T-helper 1 cell (primary cell): ENCODE measurements at places on chromosomes 4 and X.

DNA sequence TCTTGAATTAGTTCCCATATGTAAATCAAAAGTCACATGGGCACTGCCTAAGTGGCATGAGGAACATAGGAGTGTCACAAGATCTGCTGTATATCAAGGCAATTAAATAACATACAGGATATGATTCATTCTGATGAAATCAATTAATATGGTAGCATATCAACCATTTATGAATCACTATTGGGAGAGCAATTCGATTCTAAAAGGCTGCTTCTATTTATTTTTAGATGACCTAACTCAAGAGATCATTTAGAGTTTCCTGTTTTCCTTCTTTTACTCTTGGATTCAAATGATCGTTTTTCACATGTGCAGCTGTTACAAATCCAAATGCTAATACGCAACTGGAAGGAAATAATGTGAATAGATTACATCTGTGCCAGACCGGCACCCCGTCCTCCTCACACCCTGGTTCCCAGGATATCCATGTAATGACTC lies 81.9 kb downstream of the HCCS start:
- DNase-seq, result no peak

GRCh38 chrX:2647627-2648026 lies 43.5 kb upstream of the CD99 start:
- DNase-seq, result no peak

DNA sequence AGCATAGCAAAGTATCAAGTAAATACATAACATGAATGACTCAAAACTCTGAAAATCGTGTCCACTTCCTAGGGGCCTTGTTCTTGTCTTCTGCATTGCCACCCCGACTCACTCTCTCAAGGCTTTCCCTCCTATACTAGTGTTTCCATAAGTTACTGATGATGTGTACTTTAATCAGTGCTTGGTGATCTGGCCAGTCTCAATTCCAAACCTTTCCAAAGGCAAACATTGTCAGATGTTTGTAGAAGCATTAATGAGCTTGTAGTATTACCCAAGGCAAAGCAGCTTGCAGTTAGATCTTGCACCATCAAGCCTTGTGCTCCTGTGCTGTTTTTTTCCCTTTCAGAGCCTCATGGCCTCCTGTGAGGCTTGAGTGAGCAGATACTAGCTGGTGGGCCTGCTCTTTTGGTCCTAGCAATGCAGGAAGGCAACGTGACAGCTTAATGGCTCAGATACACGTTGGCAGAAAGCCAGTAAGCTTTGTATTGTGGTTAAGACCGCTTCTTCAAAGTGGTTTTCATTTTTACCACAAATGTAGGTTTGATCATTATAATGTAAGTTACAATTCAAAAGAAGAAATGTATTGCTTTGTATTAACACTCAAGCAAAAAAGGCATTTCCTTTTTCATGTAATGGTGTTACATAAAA lies 51.8 kb downstream of the RBPJ start:
- no peak for DNase-seq

GRCh38 chrX:100710816-100711215 lies 21.1 kb downstream of the SYTL4 start:
- DNase-seq, result no peak

- no peak for DNase-seq
These were observed 8.2 kb upstream of the GPR78 start for GRCh38 chr4:8571702-8572685.

DNA sequence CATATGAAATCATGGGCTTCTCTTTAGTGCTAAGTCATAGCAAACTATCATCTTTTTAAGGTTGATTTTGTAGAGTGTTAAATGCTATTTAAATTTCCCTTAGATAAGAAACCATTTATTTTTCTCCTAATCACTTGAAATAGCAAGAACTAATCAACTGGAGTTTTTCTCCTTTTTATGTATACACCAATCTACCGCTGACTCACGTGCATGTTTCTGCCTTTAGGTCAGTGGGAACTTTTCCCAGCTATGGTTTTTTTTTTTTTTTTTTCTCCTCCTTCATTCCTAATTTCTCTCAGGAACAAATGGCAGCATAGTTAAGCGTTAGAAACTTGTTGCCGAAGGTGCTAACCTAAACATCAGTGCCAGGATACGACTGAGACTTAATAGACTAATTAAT lies 176.4 kb downstream of the BMPR1B start:
- DNase-seq, result no peak

DNA sequence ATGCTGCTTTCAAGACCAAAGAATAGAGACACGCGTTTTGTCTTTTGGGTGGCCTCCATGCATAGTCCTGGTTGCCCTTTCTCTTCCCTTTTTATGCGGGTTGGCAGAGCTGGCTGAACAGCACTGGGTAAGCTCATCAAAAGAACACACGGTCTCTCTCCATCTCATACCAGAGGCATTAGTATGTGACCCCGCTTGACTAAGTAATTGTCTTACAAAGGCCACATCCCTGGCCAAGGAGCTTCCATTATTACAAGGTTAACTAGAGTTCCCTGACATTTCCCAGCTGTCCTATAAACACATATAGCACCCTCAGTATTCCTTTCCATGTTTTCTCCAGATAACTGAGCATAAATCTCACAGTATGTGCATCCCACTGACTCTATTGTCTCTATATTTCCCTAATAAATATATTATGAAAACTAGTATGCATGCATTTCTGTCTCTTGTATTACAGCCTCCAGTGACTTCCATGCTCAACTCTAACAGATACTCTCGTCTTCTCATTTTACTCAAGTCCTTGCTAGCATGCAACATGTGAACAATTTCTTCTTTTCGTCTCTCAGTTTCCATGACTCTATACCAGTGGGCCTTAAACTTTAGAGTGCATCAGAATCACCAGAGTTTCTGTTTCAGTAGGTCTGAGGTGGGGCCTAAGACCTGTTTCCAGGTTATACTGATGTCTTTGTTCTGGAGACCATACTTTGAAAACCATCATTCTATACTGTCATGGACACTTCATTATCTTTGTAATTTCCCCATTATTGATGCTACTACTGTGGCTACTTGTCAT lies 247.7 kb upstream of the ARSJ start:
- no peak for DNase-seq

- DNase-seq, result no peak
These were observed 1312.6 kb downstream of the PCDH18 start for GRCh38 chr4:136219592-136220125.

DNA sequence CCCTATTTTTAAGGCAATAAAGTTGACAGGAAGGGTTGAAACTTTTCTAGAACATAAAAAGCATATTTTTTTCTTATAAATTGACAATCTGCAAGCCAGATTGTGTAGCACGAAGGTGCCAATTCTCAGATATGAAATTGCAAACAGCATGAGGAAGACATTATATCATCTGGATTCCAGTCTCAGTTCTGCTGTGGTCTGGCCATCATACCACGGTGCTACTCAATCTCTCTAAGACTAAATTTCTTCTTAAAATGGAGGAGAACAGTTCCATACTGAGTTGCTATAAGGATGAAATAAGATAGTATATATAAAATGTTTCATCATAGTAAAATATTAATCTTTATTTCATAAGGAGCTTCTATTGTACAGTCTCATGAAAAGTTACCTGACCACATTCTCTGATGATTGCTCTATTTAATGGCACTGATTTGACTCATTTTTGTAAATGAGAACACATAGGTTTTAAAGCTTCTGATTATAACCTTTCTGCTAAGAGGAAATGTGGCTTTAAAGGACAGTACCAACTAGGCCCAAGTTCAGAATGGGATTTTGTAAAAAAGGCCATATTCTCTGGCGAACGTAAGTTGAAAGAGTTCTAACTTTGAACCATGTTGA lies 127.9 kb downstream of the SHROOM3 start:
- DNase-seq, result no peak

GRCh38 chr4:151227172-151227571 lies 49.8 kb upstream of the PRSS48 start:
- no peak for DNase-seq

- DNase-seq, result no peak
These were observed 150.9 kb downstream of the SPRY1 start for GRCh38 chr4:123547216-123548165.

GRCh38 chrX:72273718-72274117 lies 3.3 kb downstream of the RPS4X start:
- DNase-seq, result peak; percentile 22

DNA sequence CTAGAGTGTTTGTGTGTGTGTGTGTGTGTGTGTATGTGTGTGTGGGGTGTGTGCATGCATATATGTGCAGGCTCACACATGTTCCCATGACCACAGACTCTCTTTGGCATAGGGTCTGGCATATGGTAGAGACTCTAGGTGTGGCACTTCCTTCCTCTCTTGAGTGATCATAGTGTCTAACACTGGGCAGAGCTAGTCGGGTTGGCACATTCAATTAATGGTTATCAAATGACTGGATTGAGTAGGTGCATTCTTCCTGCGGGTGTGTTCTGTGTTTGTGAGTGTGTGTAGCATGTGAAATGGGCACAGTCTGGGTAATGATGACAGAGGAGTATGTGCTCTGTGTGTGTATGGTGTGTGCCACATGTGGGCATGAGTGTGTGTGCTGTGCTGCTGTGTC lies 106.5 kb downstream of the EFNB1 start:
- DNase-seq, result no peak

- DNase-seq, result no peak
These were observed 433.0 kb downstream of the PPARGC1A start for GRCh38 chr4:23456864-23457263.

- DNase-seq, result no peak
These were observed 132.2 kb downstream of the BMPR1B start for GRCh38 chr4:94889946-94890345.

GRCh38 chrX:40651620-40652223 lies 4.4 kb upstream of the CXorf38 start:
- DNase-seq, result peak; percentile 24

DNA sequence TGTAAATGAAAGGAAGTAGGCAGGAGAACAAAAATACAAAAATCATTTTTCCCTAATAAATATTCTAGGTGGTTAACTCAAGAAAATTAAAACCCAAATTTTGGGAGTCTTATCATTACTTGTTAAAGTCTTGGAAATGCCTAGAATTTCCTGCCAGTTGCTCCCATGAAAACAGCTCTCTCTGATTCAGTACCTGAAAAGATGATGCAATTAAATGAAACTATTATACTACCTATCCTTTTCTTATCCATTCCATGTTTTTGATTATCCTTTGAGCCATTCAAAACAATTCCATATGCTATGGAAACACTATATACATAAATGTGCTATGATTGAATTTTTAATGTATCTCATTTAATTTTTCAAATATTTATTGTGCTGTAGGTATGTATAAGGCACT lies 50.5 kb upstream of the AMELX start:
- no peak for DNase-seq

GRCh38 chr4:147103403-147103946 lies 157.8 kb upstream of the TTC29 start:
- DNase-seq, result no peak

DNA sequence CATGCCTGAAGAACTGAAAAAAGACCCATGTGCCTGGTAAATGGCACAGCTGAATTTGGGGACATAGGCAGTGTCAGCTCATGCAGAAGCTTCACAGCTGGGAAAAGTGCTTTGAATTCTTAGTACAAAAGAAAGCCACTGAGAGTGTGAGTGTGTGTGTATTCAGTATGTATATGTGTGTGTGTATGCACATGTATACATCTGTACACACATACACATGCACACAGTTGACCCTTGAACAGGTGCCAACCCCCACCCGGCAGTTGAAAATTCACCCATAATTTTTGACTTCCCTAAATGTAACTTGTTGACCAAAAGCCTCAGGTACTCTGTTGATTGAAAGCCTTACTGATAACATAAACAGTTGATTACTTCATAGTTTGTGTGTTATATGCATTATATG lies 49.5 kb upstream of the ENPP6 start:
- DNase-seq, result peak; percentile 33

GRCh38 chrX:112877771-112878173 lies 37.1 kb upstream of the AMOT start:
- no peak for DNase-seq

DNA sequence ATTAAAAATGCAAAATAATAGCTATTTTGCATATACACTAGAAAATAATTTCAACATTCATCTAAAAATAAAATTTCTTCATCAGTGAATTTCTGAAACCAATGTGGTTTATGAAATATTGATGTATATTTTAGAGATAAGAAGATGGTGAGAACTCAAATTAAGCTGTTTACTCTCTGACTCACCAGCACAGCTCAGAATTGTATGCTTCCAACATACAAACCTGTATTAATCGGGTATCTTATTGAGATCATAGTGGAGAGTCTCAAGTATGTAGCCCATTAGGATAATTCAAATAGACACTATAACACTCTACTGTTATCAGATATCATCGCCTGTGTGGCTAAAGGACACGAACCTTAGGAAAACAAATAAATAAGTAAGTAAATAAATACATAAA lies 899.5 kb upstream of the INTU start:
- DNase-seq, result no peak

GRCh38 chrX:148804579-148805355 lies 304.4 kb downstream of the AFF2 start:
- DNase-seq, result no peak

GRCh38 chr4:148292686-148293085 lies 149.5 kb downstream of the NR3C2 start:
- no peak for DNase-seq

DNA sequence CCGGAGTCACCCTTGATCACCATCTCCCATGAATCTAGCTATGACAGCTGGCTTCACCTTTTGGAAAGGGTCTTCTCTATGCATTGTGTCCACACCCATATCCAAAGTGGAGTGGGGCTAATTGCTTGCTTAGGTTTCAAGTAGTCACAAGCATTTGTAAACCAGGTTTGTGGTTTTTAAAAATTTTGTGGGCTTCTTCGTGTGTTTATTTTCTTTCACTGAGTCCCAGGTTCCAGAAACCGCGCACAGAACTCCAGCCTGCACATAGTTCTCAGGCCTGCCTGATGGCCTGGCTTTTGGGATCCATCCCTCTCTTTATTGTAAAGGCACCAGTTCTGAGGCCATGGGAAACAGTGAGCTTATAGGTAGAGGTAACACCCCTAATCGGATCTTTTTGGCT lies 70.2 kb upstream of the TLR3 start:
- no peak for DNase-seq

GRCh38 chr4:84673475-84674240 lies 90.7 kb downstream of the CDS1 start:
- no peak for DNase-seq

DNA sequence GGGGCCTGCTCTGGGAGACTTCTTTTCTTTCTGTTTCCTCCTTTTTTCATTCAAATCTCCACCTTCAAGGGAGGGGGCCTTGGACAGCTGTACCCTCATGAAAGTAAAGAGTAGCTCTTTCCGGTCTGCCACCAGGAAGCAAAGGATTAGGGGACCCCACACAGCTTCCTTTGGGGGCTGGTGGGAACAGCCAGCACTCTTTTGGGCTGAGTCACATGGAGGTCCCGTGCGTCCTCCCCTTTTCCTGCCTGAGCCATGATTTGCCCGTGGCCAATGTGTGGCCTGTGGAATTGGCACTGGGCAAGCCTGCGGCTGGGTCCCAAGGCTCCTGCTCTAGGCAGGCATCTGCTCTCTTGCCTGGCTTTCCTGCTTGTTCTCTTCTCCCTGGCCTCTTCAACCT lies 65.5 kb downstream of the FHDC1 start:
- DNase-seq, result no peak
